Astrocyte of the hippocampus (primary cell): ENCODE measurements at places on chromosomes 12 and 14.

DNA sequence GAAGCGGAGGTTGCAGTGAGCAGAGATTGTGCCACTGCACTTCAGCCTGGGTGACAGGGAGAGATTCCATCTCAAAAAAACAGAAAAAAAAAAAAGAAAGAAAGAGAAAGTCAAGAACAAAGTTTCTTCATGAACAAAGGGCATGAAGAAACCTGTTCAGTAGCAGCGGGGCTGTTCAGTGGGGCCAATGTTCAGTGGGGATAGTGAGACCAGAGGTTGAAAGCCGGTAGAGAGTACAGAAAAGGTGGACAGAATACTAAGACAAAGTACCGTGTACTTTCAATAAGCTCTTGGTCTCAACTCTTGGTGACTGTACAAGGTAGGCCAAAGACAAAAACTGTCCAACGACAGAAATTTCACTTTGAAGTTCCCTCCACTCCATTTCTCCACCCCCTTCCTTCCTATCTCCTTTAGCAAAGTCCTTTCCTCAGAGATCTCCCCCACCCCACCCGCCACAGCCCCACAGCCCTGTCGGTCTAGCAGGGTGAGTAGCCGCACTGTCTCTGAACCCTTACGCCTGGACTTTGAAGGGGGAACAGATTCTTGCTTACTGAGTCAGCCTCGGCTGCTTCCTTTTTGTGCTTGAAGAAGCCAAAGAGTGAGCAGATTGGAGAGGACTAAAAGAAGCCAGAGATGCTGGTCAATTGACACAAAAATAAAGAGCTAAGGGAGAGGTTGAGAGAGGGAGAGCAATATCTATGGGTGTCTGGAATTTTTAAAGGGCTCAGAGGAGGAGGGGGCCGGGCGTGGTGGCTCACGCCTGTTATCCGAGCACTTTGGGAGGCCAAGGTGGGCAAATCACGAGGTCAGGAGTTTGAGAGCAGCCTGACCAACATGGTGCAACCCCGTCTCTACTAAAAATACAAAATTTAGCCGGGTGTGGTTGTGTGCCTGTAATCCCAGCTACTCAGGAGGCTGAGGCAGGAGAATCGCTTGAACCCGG is 44.2 kb upstream of the FOS start:
- DNase-seq = peak; percentile 95

DNA sequence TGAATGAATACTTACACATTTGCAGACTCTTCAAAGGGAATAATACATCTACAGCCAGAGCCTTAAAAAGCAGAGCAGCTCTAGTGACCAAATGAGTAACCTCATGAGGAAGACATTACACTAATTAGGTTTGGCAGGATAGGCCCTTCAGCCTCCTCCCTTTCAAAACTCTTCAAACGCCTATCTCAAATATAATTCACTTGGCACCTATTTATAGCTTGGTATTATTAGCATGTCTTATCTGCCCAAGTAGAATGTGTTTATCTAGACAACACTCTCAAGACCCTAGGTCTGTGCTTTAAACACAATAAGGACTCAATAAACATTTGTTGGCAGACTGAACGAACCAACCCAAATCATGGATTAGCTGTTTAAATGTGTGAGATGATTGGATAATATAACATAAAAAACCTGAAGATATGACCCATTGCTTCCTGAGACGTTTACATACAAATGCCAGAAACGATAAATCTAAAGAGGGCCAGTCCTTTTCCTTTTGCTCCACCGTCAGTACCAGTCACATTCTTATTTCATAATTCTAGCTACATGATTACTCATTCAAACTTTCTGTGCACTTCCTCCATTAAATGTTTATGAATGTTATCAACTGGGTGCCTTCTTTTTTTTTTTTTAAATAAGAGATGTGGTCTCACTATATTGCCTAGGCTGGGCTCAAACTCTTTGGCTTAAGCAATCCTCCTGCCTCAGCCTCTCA is 123.3 kb downstream of the CEP83 start:
- DNase-seq = no peak

DNA sequence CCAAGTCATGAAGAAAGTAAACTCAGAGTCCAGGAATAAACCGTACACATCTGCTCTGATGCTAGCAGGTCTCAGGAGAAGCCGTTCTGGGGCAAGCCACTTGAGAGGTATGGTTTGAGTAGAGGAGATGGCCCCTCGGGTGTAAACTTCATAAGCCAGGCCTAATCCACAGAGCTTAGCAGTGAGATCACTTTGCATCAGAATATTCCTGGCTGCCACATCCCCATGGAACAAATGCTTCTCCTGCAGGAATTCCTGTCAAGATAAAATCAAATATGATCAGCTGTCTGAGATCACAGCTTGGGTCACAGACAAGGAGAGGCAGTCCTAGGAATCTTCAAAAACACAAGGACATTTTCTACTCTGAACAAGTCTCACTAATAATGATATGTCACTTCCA is 11.2 kb upstream of the MAGOHB start:
- no peak for DNase-seq

DNA sequence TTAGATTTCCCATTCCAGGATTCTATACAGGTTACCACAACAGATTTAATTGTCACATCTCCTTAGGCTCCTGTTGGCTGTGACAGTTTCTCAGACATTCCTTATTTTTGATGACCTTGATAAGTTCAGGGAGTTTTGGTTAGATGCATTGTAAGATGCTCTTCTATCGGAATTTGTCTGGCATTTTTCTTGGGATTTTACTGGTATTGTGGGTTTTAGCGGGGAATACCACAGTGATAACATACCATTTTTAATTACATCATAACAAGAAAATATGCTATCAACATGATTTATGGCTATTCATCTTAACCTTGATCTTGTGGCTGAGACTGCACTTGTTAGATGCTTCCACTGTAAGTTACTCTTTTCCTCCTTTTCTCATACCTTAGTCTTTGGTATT is 217.5 kb upstream of the PPFIA2 start:
- no peak for DNase-seq

- peak; percentile 9 for DNase-seq
These were observed 422.3 kb downstream of the VRK1 start for GRCh38 chr14:97219431-97220017.

DNA sequence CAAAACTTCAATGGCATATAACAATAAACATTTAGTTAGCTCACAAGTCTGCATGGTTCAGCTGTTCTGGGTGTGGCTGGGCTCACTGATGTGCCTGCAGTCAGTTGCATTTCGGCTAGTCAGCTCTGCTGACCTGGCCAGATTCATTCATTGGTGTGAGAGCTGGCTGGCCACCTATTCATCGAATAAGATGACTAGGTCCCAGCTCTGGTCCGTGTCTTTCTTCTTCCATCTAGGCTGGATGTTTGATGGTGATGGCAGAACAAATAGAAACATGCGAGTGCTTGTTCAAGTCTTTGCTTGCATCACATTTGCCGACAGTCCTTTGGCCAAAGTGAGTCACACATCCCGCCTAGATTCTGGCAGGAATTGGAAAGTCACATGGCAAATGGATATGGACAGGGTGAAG is 203.3 kb upstream of the CRY1 start:
- DNase-seq = no peak

DNA sequence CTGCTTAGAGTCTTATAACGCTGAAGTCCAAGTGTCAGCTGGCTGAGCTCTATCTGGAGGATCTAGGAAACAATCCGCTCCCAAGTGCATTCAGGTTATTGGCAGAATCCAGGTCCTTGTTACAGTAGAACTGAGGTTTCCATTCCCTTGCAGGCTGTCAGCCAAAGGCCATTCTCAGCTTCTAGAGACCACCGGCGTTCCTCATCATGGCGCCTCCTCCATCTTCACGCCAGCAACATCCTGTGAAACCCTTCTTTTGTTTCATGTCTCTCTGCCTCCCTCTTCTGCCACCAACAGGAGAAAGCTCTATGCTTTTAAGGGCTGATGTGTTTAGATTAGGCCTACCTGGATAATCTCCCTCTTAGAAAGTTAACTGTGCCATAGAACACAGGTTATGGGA is 133.0 kb upstream of the RASSF8 start:
- DNase-seq = no peak

DNA sequence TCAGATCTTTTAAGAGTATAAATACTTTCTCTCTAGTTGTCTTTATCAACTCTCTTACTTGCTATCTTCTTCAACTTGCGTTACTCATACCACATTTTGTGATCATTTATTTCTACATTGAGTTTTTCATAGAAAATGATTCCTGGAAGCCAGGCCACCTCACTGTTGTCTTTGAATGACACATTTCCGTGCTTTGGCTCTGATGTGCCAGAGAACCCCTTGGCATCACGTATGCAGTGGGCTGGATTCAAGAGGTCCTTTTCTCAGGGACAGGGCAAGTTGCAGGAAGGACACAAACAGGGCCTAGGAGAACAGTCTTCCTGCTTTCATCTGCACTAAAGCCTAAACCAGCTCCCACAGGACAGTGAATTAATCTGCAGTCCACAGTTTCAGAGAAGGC is 70.3 kb upstream of the PYGL start:
- peak; percentile 15 for DNase-seq

DNA sequence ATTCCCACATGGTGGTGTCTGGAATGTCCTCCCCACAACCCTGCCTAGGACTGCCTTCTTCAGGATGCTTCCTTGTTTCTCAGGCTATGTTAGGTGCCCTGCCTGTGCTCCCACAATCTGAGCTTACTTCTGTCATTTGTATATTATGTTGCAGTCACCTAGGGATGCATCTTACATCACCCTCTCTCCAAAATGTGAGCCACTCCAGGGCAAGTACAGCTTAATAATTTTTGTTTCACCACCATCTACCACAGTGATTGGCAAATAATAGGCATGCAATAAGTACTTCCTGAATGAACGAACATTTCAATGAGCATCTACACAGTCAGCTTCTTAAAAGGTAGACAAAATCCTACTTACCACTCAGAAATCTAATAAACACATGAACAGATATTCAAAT is 37.6 kb downstream of the ZFYVE26 start:
- no peak for DNase-seq

DNA sequence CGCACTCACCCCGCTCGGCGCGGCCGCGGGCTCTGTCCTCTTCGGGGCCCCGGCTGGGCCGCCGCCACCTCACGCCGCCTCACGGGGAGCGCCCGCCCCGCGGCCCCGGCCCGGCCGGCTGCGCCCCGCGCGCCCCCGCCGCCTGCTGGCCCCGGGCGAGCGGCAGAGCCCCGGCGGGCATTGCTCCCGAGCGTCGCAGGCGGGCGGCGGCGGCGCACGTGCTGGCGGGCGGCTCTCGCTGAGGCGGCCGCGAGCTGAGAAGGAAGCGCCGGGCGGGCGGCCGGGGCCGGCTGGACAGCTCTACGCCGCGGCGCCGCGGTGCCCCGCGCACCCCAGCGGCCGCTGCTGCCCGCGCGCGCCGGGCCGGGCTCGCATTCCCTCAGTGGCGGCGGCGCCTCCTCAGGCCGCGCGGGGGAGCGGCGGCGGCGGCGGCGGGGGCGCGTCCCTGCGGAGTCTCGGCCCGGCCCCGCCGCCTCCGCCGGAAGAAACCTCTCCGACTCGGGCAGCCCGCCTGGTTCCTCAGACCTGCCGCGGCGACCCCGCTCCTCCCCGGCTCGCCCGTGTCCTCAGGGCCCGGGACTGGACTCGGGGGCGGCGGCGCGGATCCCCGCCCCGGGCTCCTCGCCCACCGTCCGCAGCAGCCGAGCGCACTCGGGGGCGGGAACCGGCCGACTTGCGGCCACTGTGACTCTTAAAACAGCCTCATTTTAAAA is at the start of gene PITPNM2:
PITPNM2 (minus strand) TSS at position 347 of the 713 bp plus-strand sequence. CDS start 116,500 bp downstream, outside the sequence.
- DNase-seq = peak; percentile 91

DNA sequence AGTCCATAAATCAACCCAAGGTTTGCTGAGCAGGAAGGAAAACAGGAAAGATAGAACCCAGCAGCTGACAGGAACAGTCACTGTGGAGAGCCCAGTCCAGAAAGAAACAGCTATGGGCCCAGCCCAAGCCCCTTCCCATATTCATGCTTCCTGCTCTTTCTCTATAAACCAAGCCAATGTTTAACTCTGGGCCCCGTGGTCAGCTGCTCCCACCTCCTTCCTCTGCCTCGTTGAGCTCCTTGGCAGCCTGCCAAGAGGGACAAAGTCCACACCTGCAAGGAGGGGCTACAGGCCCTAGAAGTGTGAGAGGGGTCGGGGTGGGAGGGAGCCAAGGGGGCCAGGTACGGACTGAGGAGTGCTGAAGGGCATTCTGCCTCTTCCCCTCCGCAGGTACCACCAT is 10.0 kb downstream of the SLC6A13 start:
- no peak for DNase-seq

- DNase-seq = no peak
These were observed 12.8 kb upstream of the CREBL2 start for GRCh38 chr12:12598864-12599263.

GRCh38 chr14:23160924-23161522 is 22.4 kb downstream of the SLC7A8 start:
- DNase-seq = peak; percentile 77

DNA sequence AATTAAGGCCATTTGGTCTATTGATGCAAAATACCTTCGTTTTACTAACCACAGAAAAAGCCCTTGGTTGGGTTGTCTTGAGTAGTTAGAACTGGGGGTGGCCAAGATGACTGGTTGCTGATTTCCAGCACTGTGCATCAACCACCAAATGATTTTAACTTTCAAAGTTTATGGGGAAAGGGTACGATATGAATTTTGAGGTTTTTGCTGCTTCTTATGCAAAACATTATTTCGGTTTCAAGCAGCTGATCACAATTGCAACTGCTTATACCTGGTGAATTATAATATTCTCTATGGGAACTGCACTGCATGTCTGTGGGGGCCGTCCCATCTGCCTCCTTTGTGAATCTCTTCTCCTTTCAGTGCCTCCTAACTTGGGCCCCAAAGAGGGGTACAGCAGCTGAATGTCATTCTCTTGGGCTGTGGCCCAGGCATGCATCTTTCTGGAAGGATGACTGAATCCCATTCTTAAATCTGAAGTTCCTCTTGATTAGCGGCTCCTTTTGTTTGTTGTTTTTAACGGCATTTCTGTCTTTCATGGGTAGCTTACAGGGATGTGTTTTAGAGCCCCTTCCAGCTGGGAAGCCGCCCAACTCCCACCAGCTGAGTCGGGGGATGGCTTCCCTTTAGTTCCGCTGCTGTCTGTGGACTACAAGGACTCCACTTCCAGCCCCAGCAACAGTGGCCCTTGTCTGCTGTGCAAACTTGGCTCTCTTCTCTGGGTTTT is 479.8 kb downstream of the ZFP36L1 start:
- DNase-seq = no peak

- no peak for DNase-seq
These were observed 206.0 kb upstream of the MYL2 start for GRCh38 chr12:111126331-111126730.

DNA sequence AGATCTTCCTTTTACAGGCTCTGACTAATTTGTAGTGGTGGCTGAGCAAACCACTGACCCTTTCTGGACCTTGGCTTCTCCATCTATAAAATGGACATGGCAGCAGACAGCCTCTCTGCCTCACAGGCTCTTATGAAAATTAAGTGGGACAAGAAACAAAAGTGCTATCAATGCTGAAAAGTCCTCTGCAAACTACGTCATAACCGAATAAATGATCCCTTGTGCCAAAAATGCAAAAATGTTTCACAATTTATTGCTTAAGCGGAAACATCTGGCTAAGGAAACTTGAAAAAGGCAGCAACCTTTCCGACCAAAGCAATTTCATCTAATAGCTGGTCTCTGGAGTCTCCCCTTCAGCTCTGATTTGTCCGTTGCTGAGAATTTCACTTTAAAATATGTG is 108.5 kb upstream of the PLXNC1 start:
- DNase-seq = no peak

- DNase-seq = no peak
These were observed 64.6 kb downstream of the VRK1 start for GRCh38 chr14:96861568-96862310.
